ENCODE measurements at places on chromosomes 7 and 10. TPM values are rescaled to one million over a fixed set of nuclear protein-coding genes. Genes with fewer than 3 reads are reported as not detected.
A peak's percentile ranks its signal among the peaks of the same experiment; 100 is the strongest.

DNA sequence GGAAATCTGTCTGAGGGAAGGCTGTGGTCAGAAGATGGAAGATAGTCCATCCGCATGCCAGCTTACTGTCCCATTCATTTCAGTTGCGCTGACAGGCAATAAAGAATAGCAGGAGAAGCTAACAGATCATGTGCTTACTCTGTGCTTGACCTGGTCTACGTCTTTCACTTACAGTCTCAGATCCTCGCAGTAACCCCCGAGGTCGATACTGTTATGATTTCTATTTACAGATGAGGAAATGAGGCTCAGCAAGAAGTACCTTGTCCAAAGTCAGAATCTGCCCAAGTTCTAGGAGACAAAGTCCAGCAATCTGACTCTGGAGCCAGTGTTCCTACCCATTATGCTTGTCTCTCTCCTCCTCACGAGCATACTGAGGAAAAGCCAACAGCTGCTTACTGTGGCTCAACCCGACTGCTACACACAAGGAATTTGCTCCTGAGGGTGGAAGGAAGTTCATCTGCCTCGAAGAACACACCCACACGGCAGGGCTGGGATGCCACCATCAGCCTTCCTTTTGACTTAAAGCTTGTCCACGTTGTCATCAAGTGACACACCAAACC is 74.2 kb downstream of the MINPP1 start:
- H3K4me1 ChIP-seq = no peaks in the 10 kb centered on the region
- no peak for DNase-seq
- no peaks in the 10 kb centered on the region for H3K36me3 ChIP-seq
- no peak overlapping the region for H3K27ac ChIP-seq

DNA sequence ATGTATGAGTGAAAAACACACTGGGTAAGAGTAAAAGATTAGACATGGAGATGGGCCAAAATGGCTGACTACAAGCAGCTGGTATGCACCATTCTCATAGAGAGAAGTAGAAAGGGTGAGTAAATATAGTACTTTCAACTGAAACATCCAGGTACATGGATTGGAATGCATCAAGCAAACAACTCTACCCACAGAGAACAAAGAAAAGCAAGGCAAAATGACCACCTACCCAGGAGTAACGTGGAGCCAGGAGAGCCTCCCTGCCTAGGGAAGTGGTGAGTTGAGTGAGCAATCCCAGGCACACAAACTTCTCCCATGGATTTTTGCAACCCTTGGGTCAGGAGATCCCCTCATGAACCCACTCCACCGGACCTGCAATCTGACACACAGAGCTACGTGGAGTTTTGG is 212.8 kb downstream of the PTN start:
- DNase-seq = no peak
- no peak overlapping the region for H3K4me3 ChIP-seq
- no peaks in the 10 kb centered on the region for H3K36me3 ChIP-seq
- no peak overlapping the region for H3K27ac ChIP-seq
- H3K27me3 ChIP-seq = no peaks in the 10 kb centered on the region

DNA sequence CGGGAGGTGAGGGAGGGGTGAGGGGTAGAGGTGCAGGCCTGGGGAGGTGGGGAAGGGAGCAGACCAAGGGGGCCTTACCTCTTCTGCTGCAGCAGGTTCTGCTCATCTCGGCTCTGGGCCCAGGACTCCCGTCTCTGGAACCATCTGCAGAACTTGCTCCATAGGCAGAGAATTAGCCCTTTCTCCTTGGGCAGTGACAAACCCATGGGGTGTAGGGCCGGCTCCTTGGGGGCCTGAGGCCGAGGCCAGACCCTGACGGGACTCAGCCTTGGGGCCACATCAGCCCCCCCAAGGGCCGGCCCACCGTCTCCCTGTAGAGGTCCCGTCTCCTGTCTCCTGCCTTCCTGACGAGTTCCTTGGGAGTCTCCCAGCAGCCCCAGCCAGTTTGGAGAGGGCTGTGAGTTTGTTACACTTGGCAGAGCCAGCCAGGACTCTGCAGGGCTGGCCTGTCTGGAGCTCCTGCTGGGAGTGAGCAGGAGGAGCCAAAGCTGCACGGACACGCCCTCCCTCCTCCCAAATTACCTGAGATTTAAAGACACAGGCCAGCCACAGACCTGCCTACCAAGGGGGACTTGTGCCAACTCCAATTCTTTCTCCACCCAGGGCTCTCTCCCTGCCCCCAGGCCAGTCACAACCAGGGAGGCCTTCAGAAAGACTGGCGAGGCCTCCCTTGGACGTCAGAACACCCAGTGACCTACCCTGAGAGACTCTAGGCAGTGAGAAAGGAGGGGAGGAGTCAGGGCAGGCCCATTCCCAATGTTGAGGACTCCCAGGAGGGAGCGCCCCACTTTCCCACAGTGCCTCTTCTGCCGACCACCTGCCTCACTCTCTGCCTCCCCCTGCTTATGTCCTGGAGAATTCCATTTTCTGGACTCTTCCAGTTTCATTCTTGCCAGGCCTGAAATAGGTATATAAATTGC is at the start of gene TRPV6:
Gene TRPV6, minus strand, starts transcription at position 435 of the 920 bp plus-strand sequence.
- H3K4me1 ChIP-seq = no peaks in the 10 kb centered on the region
- no peak within 1 kb of the TSS for H3K27ac ChIP-seq
- peaks cover 4% of the 10 kb centered on the region for H3K27me3 ChIP-seq
- H3K4me3 ChIP-seq = no peak within 1 kb of the TSS

The POU6F2 gene
- 0.78 TPM for total RNA-seq

DNA sequence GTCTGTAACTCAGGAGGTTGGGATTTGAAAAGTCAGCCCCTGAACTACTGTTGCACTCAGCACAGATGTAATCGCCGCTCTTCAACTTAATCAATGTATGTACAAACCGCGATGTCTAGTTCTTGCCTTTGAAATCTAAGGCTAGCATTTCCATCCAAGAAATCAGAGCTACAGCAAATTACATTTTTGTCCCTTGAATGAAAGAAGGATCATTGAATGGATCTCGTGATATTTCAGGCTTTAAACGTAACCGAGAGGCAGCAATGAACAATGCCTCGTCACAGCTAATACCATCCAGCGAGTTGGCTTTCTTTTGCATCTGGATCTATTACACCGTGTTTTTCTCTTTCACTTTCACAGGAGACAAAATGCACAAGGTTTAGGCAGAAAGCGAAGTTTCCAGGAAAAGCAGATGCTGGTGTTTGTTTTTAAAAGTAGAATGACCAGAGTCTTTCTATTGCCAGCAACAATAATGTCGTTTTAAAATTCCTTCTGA is 5.5 kb downstream of the SKIDA1 start:
- H3K4me3 ChIP-seq = peak overlapping the region; percentile 60
- no peaks in the 10 kb centered on the region for H3K36me3 ChIP-seq
- peak overlapping the region; percentile 81 for H3K27ac ChIP-seq
- no peak for DNase-seq

DNA sequence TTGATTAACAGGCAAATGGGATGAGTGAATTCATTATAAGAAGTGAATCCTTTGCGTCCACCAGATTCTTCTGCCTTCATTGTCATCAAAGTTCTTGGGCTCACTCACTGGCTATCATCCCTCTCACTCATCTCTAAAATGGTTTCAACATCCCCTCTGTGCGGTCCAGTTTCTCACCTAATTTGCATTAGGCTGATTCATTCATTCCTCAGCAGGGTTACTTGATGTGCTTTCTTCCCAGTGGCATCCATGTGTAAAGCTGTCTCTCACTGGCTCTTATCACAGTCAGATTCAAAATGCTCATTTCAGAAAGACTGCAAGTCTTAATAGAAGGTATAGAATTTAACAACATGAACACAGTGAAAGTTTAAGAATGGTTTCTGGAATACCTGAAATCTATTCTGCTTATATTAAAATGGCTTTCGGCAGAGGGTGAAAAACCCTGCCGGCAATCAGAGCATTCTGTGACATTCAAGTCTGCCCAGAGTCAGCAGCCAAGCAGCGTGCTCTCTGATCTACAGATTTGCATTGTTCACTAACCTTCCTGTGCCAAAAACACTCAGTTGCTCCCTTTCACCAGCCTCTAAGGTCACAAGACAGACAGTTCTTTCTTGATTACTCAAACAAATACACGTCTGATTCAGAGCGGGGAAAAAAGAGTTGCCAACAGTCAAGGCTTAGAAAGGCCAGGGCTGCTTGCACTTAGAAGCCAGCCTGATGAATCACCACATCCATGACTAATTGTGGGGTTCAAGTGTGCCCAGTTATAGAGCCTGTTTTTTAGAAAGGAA is 106.7 kb downstream of the TES start:
- H3K4me3 ChIP-seq = no peak overlapping the region
- H3K4me1 ChIP-seq = peaks cover 18% of the 10 kb centered on the region
- peak overlapping the region; percentile 53 for H3K27ac ChIP-seq
- H3K36me3 ChIP-seq = no peaks in the 10 kb centered on the region
- H3K27me3 ChIP-seq = no peaks in the 10 kb centered on the region
- DNase-seq = no peak

DNA sequence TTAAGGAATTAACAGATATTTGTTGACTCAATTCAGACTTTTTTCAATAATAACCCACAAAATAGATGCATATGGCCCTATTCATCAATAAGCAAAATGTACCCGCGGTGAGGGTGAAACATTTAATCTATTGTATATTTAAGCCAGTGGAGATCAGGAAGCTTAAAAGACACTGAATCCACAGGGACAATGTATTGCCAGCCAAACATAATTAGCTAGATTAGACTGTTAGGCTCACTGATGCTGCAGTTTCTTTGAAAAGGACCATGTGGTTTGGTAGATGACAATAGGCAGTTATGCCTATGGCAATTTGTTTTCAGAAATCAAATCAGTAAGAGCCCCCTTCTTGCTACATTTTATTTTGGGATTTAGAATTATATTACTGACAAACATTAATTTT is 87.3 kb upstream of the PLXDC2 start:
- no peaks in the 10 kb centered on the region for H3K36me3 ChIP-seq
- H3K27ac ChIP-seq = no peak overlapping the region
- H3K4me1 ChIP-seq = no peaks in the 10 kb centered on the region
- DNase-seq = no peak
- no peaks in the 10 kb centered on the region for H3K27me3 ChIP-seq

DNA sequence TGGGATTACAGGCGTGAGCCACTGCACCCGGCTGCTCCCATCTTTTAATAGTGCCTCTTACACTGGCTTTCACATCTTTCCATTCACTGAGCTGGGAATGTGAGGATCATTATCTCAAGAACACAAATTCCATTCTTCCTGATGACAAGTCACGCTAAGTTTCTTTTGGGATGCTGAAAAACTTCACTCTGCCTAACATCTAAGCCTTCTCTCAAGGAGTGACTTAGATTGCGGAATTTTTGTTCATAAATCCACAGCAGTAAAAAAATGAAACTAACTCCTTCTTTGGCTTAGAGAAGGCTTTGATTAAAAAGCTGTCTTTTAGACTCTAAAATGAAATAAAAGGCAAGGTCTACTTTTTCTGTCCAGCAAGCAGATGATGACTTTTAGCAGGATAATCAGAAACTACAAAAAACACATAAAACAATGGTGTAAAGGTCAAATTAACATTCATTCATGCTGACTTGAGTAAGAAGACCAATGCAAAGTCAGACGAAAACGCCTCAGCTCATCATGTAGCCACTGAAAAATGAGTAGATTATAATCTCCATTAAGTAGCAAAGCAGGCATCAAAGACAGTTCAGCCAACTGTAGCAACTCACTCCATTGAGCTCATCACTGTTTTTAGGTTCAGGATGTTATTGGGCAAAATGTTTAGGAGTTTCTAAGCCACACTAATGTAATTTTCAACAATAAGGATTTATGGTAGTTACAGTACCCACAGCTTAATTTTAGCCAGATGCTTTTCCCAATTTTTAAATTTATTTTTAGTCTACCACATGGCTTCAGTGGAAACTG is 178.8 kb downstream of the ELMO1 start:
- no peak overlapping the region for H3K27ac ChIP-seq
- DNase-seq = no peak
- no peak overlapping the region for H3K4me3 ChIP-seq
- H3K27me3 ChIP-seq = no peaks in the 10 kb centered on the region
- H3K36me3 ChIP-seq = peaks cover 5% of the 10 kb centered on the region

The SLC18A3 gene
- total RNA-seq = not detected

The ECHDC3 gene
- 39.4 TPM for total RNA-seq

DNA sequence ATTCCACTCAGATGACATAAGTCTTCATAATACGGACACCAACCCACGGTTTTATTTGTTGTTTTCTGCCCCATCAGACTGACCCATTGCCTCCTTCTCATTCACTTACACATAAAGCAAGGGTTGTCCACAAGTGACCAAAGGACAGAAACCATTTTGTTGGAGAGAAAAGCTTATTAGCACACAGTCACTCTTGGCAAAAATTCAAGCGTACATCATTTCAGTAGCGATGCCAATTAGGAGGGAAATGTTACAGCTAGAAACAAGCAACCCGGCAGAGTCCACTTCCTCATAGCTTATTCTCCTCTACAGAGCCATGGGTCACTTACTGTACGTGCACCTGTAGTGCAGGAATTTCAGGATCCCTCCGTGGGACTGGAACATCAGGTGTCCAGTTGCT is 23.0 kb downstream of the ABLIM1 start:
- peaks cover 36% of the 10 kb centered on the region for H3K4me1 ChIP-seq
- H3K27ac ChIP-seq = peak overlapping the region; percentile 70
- H3K4me3 ChIP-seq = peak overlapping the region; percentile 2
- H3K36me3 ChIP-seq = no peaks in the 10 kb centered on the region
- DNase-seq = no peak

GRCh38 chr10:91271886-91272285 is 51.4 kb downstream of the PCGF5 start:
- no peak for DNase-seq
- H3K4me3 ChIP-seq = no peak overlapping the region
- H3K4me1 ChIP-seq = no peaks in the 10 kb centered on the region
- no peaks in the 10 kb centered on the region for H3K27me3 ChIP-seq

DNA sequence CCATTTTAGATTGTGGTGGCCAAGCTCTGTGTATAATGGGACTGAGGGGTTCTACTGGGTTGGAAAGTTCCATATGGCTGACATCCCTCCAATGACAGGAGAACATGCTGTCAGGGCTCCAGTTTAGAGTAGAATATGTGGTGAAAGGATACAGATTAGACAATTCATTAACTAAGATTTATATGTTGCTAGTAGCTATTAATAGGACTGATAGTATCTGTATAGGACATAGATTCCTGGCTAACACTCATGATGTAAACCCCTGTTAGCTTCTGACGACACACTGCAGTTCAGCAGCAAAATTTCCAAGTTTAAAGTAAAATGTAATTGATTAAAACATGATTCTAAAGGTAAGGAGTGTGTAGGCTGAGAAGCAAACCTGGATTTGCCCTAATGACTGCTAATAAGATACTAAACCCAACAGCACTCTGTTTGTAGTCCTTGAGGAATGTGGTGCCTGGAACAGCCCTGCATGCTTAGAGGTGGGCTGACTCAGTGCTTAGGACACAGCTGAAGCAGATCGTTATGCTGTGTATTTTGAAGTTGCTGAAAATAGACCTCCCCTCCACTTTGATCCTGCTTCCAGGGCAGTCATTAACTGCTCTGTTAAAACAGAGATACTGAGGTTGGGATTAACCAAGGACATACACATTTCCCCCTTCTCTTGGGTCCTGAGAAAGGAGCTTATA is 1129.6 kb downstream of the SORCS3 start:
- no peaks in the 10 kb centered on the region for H3K4me1 ChIP-seq
- DNase-seq = no peak
- H3K27me3 ChIP-seq = no peaks in the 10 kb centered on the region
- no peaks in the 10 kb centered on the region for H3K36me3 ChIP-seq
- no peak overlapping the region for H3K27ac ChIP-seq

Measured in upper lobe of right lung (tissue), 1 donor.